ENCODE measurements at places on chromosomes 3 and 15. TPM values are rescaled to one million over a fixed set of nuclear protein-coding genes. Genes with fewer than 3 reads are reported as not detected.

FAM43A gene
- 59.8 TPM for total RNA-seq

IL12A gene
- total RNA-seq: 6.5 TPM

FOXB1 gene
- not detected for total RNA-seq

AGTR1 gene
- 0.15 TPM for total RNA-seq

AGBL1 gene
- not detected for total RNA-seq

HRG gene
- not detected for total RNA-seq

PROK2 gene
- total RNA-seq: not detected

SCAANT1 gene
- total RNA-seq: not detected

DNA sequence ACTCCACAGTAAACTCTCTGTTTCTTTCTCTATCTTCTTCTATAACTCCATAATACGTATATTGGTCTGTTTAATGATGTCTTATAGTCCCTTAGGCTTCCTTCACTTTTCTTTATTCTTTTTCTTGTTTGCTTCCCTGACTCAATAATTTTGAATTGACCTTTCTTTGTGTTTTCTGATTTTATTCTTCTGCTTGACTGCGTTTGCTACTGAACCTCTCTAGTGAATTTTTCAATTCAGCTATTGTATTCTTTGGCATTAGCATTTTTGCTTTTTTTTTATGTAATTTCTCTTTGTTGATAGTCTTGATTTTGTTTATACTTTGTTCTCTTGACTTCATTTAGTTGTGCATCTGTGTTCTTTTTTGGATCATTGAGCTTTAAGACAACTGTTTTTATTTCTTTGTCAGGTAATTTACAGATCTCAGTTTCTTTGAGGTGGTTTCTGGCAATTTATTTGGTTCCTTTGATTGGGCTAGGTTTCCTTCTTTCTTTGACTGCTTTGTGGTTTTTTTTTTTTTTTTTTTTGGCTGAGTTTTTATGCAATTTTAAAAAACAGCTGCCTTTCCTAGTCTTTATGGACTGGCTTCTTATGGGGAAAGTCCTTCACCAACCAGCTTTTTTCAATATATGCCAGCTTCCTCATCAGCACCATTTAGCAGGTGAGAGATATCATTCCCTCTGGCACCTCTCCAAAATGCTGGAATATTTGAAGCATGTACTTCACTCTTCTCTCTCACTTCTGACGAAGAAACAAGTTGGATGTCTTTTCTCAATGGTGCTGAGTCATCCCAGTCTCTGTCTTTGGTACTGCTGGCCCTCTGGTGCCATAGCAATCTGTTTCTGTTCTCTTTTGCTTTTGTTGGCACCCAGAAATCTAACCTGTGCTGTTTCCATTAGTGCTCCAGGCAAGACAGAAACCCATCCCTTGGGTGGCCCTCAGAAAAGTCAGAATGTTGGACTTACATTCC, 17.6 kb downstream of the RSRC1 start:
- DNase-seq: peak; percentile 56

DNA sequence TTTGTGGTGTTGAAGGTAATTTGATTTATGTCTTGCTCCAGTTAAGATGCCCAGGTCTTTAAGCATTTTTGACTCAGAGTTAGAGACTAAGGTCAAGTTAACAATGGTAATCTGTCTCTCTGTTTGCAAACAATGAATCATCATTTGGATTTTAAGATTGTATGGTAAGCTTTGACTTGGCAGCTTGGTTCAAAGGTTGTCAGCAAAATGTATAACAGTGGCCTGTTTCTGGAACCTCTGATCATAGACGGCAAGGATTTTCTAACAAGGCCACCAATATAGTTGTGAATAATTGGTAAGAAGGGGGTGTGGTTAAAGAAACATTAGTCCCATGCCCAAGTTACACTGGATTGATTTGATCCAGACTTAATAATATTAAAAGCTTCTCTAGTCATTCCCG, 775.2 kb upstream of the GOLIM4 start:
- DNase-seq: peak; percentile 90

GRCh38 chr3:46146548-46146947, 61.6 kb downstream of the CCR1 start:
- no peak for DNase-seq

DNA sequence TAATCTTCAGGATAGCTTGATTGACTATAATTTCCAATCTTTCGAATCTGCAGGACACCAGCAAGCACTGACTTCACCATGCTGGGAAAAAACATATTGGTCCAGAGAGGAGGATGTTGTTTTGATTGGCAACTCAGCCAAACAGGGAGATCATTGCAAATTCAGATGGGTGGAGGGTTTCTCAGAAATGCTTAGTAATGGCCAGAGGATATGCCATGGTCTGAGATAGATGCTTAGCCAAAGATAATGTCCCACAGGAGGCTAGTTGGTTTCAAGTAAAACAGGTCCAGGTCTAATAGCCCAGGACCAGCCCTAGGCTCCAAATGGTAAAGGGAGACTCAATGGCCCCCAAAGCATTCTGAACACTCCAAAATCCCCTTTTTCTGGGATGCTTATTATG, 46.7 kb upstream of the CCDC80 start:
- DNase-seq: no peak

GRCh38 chr3:113436809-113437208, 4.5 kb downstream of the CFAP44 start:
- peak; percentile 73 for DNase-seq

- no peak for DNase-seq
These were observed 7.9 kb downstream of the LTK start for GRCh38 chr15:41505776-41506175.

DNA sequence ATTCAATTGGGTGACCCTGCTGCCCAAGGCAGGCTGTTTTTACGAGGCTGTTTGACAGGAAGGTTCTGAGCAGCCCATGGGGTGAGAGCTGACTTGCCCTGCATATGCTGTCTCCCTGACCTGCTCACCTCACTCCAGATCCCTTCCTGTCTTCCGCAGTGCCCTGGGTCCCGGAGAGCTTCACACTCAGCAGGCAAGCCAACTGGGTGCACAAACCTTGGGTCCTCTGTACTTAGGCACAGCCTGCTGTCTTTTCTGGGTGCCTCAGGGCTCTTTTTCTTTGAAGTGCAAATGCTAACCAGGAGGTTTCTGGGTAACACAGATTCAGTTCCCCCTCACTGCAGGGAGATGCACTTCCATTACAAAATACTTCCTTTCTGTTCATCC, 32.8 kb downstream of the ZXDC start:
- no peak for DNase-seq

DNA sequence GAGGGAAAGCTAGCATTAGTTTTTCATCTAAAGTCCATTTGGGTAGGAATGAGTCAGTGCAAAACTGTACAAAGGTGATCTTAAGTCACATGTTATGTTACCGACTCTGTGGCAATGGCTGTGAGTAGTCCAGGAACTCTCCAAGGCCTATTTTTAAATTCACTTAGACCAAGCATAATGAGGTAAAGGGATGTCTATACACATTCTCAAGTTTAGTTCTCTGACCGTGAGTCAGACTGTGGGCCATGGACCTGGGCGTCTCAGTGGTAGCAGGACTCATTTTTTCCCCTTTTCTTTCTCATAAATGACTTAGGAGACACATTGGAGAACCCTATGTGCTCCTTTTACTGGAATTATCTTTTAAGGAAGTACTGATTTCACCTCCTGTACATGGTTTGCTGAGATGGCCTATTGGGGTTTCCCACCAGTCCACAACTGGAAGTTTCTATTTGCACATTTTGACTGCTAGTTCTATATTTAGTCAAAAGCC, 488.7 kb upstream of the TPRG1 start:
- DNase-seq: peak; percentile 59

DNA sequence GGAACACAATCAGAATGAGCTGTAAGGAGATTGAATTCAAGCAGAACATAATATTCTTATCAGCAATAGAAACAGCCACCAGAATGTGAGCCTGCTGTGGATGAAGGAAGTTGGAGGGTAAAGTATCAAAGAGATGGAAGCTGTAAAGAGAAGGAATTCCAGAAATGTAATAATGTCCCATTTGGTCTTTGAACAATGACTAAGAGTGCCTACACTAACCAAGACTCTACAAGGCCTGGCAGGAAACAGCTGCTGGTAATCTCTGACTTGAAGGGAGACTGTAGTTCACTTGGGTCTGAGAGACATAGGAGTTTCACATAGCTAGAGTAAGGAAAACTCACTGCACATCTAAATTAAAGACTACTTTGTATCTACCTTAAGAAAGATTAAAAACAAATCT, 1176.0 kb upstream of the ALCAM start:
- DNase-seq: no peak

DNA sequence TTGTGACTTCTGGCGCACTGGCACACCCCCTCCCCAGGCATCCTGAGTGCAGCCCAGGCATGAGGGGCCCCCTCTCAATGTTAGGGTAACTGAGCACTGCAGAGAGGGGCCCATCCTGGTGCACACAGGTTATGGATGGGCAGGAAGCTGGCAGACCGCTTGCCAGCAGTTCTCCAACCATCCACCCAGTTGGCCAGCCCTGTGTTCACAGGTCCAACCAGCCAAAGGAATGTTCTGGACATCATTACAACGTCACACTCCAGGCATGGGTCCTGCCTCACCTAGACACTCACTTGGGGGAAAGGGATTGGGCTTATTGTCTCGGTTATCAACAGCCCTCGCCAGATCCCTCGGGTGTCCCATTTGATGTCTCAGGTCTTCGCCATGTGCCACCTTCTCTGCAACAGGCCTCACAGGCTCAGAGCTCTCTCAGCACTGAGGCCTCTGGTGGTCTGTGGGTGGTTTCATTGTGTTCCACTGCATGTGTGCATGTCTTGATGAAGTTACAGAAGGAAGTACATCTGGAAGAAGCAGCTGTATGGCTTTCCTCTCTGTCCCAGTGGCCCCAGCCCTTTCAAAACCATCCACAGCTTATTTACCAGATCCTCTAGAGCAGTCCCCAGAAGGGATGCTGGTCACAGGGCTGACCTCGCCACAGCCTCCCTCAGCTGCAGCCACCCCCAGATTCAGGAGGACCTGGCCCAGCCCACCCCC, 23.7 kb downstream of the ADCY5 start:
- no peak for DNase-seq

DNA sequence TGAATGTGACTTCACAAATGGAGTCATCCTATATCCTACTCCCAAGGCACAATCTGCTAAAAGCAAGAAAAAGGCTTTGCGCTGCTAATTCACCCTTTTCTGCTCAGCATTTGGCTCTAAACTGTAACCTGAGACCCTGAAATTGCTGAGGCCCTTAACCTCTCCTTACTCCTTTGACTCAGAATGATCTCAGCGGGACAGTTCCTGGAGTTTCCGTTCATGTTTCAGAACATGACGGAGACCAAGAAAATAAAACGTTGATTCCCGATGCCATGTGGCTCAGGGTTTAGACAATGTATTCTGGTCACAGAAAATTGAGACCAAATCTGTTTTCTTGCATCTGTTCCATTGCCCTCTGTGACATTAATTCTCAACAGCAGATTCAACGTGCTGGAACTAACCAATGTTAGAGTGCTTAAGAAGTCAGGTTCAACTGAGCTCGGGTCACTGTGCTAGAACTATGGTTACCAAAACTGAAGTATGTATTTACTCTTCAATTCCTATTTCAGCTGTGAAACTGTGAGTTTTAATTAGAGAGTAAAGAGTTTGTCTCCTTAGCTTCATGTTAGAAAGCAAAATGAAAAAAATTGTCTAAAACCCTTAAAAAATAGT, 45.4 kb upstream of the TMC3 start:
- peak; percentile 68 for DNase-seq

DNA sequence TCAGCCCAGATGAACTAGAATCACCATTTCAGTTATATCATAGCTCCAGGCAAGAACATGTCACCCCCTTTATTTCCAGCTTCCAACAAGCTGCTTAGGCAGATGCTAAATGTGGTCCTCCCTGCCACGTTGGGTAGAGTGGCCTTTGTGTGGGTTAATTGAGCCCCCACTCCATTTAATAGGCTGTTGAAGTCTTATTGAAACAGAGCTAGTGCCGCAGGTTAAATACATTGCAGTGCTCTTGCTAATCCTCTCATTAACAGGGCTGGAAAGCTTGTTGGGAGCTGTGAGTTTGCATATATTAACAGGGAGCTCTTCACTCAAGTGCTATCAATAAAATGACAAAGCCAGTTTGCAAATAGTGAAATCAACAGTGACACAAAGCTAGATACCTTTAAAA, 248.4 kb upstream of the CMC1 start:
- no peak for DNase-seq

GRCh38 chr3:50242381-50242770, 6.4 kb downstream of the GNAI2 start:
- no peak for DNase-seq

GRCh38 chr3:16311960-16312451, 47.0 kb downstream of the OXNAD1 start:
- DNase-seq: no peak

DNA sequence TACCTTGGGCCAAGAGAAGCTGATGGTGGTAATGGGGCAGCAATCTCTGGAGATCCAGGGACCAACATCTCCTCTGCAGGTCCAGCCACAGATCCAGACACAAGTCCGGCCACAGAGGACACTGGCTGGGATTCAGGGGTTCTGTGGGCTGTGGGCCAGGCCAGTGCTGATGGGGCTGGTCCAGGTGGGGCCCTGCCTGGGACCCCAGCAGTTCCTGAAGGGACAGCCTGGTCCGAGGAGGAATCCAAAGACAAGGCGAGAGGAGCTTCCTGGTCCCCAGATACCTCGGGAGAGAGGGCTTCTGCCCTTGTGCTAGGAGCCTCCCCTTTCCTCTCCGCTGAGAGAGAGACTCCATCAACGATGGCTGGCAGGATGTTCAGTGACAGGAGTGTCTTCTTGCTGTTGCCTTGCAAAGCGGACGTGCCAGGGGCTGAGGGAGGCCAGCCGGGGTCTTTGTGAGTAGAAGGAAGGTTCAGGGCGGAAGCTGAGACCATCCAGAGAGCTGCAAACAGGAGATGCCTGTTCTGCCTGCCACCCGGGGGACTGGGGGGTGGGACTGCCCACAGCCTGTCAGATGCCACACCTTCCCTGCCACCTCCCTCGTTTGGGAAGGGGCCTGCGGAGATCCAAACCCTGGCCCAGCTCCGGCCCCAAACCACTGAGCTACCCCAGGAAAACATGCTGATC, 24.5 kb upstream of the GOLGA6C start:
- DNase-seq: no peak

- peak; percentile 28 for DNase-seq
These were observed 79.3 kb downstream of the ATP10A start for GRCh38 chr15:25783607-25784540.

GRCh38 chr15:75947092-75947491, 43.4 kb downstream of the FBXO22 start:
- peak; percentile 25 for DNase-seq

- no peak for DNase-seq
These were observed 8.9 kb downstream of the GYG1 start for GRCh38 chr3:149000206-149000745.

DNA sequence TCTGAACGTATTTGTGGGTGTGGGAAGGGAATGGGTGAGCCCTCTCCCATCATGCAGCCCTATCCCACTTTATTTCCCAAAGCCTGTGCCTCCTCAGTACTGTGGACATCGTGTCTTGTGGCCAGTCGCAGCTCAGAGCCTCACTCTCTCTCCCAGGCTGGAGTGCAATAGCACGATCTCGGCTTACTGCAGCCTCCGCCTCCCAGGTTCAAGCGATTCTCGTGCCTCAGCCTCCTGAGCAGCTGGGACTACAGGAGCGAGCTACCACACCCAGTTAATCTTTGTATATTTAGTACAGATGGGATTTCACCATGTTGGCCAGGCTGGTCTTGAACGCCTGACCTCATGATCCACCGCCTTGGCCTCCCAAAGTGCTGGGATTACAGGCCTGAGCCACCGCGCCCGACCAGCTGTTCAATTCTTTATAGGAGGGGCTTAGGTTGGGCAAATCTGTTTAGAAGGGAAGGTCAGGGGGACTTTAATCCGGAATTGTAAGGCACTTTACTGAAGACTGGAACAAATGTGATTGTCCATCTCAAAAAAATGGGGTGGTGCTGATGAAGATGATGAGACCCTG, 42.7 kb upstream of the BDH1 start:
- no peak for DNase-seq

All from PC-3 (cell line).